ENCODE measurements at places on chromosomes 7 and 10.

- no peak for DNase-seq
These were observed 186.1 kb downstream of the BMPER start for GRCh38 chr7:34091321-34091917.

DNA sequence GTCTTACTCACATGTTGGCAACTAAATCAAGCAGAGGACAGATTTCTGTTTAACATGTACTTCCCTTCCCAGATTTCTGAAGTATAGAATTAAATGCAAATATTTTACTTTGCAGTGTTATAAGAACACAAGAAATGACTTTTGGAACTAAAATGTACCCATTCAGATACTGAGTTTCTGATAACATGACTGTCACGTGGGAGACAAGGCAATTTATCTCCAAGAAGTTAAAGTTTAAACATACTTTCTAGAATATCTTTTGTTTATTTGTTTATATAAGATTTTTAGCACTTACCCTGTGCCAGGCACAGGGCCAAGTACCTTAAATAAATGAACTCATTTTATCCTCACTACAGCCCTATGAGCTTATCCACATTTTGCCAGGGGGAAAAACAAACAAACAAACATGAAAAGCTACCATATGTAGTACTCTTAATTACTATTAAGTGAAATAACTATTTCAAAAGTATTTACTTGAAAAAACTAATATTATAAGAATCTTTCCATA lies 807.1 kb upstream of the KCND2 start:
- DNase-seq, result no peak

GRCh38 chr7:50327443-50327842 lies 22.9 kb downstream of the IKZF1 start:
- no peak for DNase-seq

GRCh38 chr10:48682265-48682664 lies 2.4 kb upstream of the WDFY4 start:
- no peak for DNase-seq

- DNase-seq, result no peak
These were observed 103.9 kb downstream of the CUBN start for GRCh38 chr10:17025444-17026295.
